ENCODE measurements at places on chromosomes 1 and 21. TPM values are rescaled to one million over a fixed set of nuclear protein-coding genes. Genes with fewer than 3 reads are reported as not detected.

- no peak for DNase-seq
These were observed 138.5 kb downstream of the ZZZ3 start for GRCh38 chr1:77543822-77544448.

DNA sequence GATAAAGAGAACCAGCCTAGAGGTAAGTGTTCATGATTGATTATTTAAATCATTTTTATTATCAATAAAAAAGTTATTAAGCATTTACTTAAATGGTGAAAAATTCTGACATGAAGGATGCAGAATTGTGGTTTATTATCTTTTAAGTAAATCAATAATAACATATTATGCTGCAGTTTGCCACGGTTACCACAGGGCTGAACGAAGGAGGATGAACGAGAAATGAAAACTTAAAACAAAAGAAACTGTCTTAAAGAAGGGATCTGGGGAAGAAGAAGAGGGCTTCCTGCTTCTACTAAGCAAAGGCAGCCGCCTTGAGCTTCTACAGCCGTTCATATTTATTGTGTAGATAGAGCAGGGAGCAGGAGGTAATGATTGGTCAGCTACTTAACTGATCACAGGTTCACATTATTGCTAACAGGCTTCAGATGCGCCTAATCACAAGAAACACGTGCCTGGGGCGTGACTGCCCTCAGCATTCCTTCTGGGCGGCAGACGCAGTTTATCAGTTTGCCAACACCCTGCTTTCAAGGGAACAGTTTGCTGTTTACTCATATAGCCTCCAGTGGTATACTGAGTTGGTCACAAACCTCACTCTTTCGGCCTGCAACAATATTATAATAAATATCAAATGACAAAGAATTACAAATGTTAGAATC lies 5.8 kb upstream of the FNBP1L start:
- no peak for DNase-seq

- no peak for DNase-seq
These were observed 233.2 kb upstream of the NR5A2 start for GRCh38 chr1:199794105-199794863.

Gene GNB1
- 289 TPM for total RNA-seq

Gene FAM151A
- not detected for total RNA-seq

Gene SRP9
- total RNA-seq = 251 TPM

Data from mesothelial cell of epicardium (in vitro differentiated cells).